ENCODE measurements at places on chromosomes 3 and 15.

DNA sequence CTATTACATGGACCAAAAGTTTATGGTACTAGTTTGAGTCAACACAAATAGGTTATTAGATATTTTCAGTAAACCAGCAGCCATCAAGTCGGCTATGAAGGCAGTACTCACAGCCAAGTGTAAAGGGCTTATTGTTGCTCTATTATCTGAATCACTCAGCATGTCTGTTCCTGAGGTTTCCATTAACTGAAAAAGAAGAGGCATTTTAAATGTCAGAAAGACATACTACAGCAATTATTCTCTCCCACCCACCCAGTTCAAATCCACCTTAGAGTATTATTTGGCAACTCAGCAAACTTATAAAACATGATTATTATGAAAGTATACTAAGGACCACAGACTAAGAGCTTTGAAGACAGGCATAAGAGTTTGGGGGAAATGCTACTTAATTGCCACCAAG is 93.1 kb downstream of the BTD start:
- no peak for DNase-seq

- no peak for DNase-seq
These were observed 59.0 kb downstream of the ARIH1 start for GRCh38 chr15:72532991-72533601.

GRCh38 chr15:44045661-44046060 is 149.4 kb downstream of the FRMD5 start:
- no peak for DNase-seq

- DNase-seq = no peak
These were observed 280.6 kb downstream of the SATB1 start for GRCh38 chr3:18144571-18144970.

DNA sequence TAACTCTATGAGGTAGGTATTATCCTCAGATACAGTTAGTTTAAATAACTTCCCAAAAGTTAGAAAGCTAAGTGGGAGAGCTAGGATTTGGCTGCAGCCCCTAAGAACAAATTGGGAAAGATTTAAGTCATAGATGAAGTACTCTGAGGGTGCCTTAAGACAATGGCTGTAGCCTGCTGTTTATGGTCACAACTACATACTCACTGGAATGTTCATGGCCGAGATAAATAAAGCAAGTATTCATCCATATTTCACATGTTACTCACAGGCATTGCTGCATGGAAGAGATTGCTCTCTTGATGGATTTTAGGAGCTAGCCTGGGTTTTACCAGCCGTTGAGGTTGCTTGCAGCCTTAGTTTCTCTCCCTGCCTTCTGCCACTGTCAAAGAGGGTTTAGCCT is 145.0 kb downstream of the CMSS1 start:
- no peak for DNase-seq

GRCh38 chr3:96434651-96435050 is 379.7 kb upstream of the EPHA6 start:
- no peak for DNase-seq

GRCh38 chr3:130870423-130870822 is 23.5 kb upstream of the ATP2C1 start:
- no peak for DNase-seq

DNA sequence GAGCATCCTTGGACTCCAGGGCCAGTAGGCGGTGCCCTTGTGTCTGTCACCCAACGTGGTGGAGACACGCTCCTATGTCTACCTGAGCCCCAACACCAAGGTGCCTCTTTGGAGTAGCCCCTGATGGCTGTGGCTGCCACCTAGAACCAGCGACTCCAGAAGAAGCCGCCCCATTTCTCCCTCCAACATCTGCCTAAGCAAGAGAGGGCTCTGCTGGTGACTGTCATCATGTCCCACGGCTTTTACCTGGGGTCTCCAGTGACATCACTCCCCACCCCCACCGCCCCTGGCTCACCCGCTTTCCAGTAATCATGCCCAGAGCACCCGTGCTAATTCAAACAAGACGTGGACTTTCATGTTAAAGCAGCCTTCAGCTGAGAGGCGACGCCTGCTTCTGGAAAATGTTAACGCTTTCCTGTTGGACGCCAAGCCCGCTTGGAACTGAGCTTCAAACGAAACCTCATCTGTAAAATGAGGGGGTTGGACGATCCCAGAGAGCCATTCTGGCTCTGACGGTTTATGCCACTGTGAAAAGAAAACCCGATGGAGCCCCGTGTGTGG is 57.0 kb downstream of the ISG20 start:
- DNase-seq = no peak

GRCh38 chr3:142273501-142273900 is 48.1 kb upstream of the GK5 start:
- DNase-seq = no peak

- peak; percentile 80 for DNase-seq
These were observed 6.9 kb downstream of the INAFM2 start for GRCh38 chr15:40330368-40330836.

GRCh38 chr3:98734735-98735134 is 28.4 kb upstream of the ST3GAL6 start:
- DNase-seq = no peak

GRCh38 chr3:137460944-137461343 is 303.2 kb upstream of the SOX14 start:
- no peak for DNase-seq

DNA sequence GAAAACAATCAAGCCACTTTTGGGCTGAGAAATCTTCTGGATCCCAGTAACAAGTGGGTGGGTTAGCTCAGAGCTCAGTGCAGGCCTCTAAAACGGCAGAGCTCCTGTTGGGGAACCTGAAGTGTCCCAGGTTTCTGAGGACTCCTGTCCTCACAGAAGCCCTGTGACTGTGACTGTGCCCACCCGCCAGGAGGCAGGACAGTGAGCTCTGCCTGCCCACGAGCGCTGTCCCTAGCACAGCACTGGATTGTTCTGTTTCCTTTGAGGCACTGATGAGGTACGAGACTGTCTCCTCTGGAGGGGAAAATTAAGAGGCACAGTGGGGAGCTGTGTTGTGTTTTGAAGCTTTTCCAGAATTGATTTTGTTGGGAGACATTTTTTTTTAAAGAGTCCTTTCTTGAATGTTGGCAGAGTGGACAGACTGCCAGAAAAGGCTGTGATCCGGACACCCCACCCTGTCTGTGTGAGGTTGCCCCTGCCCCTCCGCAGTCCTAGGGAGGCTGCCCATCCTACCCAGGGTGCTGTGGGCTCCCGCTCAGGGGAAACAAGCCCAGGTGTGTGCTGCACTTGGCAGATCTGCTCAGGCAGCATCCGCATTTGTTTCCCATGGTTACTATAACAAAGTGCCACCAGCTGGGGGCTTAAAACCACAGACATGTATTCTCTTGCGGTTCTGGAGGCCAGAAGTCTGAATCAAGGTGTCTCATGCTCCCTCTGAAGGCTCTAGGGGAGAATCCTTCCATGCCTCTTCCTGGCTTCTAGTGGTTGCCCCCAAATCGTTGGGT is 66.6 kb upstream of the LARS2 start:
- no peak for DNase-seq

- DNase-seq = no peak
These were observed 28.3 kb upstream of the AP4E1 start for GRCh38 chr15:50880206-50880605.

DNA sequence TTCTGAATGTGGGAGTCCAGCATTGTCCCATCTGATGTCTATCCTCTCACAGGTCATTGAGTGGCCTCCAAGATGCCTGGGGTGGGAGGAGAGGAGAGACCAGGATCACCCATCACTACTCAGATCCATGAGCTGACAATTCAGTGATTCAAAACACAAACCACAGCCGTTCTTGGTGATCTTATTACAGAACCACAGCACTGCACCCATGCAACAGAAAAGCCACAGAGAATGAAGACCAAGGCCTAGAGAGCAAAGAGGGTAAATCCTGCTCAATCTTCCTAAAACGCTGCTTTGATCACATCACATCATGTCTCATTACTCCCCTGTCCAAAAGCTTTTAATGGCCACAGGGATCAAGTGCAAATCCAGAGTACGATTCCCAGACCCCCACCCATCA is 23.5 kb downstream of the ANP32A start:
- peak; percentile 39 for DNase-seq

DNA sequence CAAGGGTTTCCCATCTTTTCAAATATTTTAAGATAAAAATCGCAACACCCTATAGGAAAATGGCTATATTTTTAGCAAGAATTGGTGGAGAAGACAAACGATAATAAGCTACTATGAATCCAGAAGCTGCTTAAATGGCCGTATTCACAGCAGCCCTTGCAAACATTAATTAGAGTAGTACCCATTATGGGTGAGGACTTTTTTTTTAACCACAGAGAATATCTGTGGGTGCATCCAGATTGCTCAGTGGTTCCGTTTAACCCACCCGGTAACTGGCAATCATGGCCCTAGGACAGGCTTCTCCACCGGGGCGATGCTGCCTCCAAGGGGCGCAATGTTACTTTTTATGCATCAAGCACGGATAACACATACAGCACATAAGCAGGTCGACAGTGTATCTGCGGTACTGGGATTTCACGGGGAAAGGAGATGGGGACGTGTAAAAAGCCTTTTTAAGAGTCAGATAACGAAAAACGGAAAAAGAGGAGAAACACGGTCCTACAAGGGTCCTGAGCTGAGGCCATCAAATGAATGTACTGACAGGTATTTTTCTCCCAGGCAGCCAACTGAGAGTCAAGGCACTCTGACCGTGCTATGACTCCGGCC is 968 bp upstream of the TMEM266 start:
- DNase-seq = peak; percentile 47

GRCh38 chr3:116473602-116474001 is 28.3 kb upstream of the LSAMP start:
- DNase-seq = no peak

DNA sequence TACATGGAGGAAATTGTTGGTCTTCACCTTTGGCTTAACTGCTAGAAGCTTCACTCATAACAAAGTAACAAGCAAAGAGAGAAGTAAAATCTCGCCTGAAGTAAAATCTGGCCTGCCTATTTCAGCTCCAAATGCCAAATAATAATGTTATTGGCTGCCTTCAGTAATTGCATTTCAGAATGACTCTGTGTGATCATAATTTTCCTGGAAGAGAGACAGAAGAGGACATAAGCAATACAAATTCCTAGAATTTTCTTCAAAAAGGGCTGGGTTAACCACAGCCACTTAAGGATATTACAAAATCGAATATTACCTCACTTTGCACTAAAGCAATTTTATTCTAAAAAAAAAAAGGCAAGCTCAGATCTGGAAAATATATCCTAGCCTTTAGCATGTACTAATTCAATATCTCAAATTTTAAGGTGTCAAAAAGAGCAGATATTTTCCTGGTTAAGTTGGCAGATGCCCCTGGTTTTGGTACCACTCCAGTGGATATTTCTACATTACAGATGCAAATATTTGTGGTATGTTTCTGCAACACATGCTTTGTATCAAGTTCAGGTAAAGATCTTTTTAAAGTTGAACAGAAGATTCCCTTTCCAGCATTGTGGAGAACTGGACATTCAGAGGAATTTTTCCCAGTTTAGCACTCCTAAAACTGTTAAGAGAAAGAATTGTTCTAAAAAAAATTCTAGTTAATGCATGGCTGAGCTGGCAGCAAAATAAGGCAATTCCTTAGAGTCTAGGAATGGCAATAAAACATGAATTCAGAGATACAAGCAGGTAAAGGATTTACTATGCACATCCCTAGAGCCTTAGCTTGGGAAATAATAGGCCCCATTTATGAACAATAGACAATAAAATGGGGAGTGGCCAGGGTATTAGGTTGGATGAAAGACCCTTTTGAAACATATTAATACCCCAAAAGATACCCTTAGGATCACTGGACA is 116.7 kb downstream of the STAC start:
- peak; percentile 91 for DNase-seq

DNA sequence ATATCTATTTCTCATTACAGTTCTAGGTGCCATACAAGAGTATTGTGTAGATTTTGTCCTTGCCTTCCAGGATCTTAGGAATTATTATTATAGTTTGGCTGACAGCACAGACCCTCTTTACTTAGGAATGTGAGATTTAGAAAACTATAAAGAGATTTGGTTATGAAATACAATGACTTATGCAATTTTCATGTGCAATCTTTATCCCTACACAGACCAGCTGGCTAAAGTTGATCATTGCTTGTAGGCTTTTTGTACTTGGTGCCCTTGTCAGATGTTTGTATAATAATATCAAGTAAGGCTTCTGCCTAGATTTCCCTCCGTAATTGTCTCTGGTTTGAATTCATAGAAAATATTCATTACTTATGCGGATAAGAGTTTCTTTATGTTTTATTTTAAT is 174.5 kb upstream of the GAP43 start:
- DNase-seq = no peak

DNA sequence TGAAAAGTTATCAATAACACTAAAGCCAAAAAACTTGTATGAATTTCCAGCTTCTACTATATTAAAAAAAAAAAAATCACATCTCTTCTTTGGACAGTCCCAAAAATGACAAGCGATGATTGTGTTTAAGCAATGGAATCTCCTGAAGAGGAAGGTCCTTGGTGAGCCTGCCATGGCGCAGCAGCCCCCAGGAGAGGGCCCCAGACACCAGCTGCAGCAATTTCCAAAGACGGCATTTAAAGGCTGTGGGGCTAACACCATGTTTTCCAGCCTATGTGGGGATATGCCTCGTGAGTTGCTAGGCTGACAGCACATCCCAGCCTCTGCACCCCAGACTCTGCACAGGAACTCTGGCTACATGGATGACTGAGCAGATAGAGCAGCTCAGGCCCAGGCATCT is 14.7 kb downstream of the SKIC8 start:
- DNase-seq = no peak

DNA sequence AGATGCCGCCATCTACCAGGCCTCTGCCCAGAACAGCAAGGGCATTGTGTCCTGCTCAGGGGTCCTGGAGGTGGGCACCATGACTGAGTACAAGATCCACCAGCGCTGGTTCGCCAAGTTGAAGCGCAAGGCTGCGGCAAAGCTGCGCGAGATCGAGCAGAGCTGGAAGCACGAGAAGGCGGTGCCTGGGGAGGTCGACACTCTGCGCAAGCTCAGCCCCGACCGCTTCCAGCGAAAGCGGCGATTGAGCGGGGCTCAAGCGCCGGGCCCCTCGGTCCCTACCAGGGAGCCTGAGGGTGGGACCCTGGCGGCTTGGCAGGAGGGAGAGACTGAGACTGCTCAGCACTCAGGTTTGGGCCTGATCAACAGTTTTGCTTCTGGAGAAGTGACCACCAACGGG is 22.6 kb downstream of the ALPK3 start:
- DNase-seq = no peak

GRCh38 chr3:1381647-1382036 is 288.8 kb downstream of the CNTN6 start:
- DNase-seq = no peak

- DNase-seq = peak; percentile 15
These were observed 20.1 kb upstream of the ZCWPW2 start for GRCh38 chr3:28328188-28329151.

DNA sequence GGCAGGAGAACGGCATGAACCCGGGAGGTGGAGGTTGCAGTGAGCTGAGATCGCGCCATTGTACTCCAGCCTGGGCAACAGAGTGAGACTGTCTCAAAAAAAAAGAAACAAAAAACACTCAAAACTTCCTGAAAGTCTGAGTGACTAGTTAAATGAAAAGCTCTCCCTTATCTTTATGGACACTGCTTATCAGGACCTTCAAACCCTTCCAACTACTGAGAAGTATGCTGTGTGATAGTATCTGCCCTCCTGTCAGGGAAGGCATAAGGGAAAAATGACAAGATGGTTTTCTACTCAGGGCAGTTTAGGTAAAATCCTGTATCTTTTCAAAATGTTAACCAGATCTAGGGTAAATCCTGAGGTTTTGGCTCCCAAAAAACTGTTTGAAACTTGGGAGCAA is 21.8 kb downstream of the EMC7 start:
- DNase-seq = no peak
